ENCODE measurements at places on chromosomes 11 and 22. TPM values are rescaled to one million over a fixed set of nuclear protein-coding genes. Genes with fewer than 3 reads are reported as not detected.
A peak's percentile ranks its signal among the peaks of the same experiment; 100 is the strongest.

The IFITM10 gene
- total RNA-seq: 5.9 TPM

The P4HA3 gene
- total RNA-seq: 6.9 TPM

The SLC1A2 gene
- 87.4 TPM for total RNA-seq

The LTBP3 gene
- 47.5 TPM for total RNA-seq

The MRGPRE gene
- 0.33 TPM for total RNA-seq

The UBQLNL gene
- 0.30 TPM for total RNA-seq

The ACTN3 gene
- total RNA-seq: 0.10 TPM

- peak overlapping the region; percentile 85 for H3K27ac ChIP-seq
- H3K27me3 ChIP-seq: no peaks in the 10 kb centered on the region
- no peaks in the 10 kb centered on the region for H3K36me3 ChIP-seq
- peaks cover 24% of the 10 kb centered on the region for H3K4me1 ChIP-seq
- peak overlapping the region; percentile 49 for H3K4me3 ChIP-seq
These were observed 12.1 kb upstream of the NFAM1 start for GRCh38 chr22:42444077-42444904.

- H3K36me3 ChIP-seq: no peaks in the 10 kb centered on the region
- no peak for DNase-seq
- H3K27ac ChIP-seq: no peak overlapping the region
- no peak overlapping the region for H3K4me3 ChIP-seq
- no peaks in the 10 kb centered on the region for H3K4me1 ChIP-seq
These were observed 609.9 kb downstream of the INSC start for GRCh38 chr11:15724601-15725000.

GRCh38 chr11:8097926-8098325 is 16.9 kb downstream of the TUB start:
- H3K4me3 ChIP-seq: no peak overlapping the region
- H3K27ac ChIP-seq: no peak overlapping the region
- H3K27me3 ChIP-seq: no peaks in the 10 kb centered on the region
- H3K4me1 ChIP-seq: peaks cover 32% of the 10 kb centered on the region
- no peak for DNase-seq

DNA sequence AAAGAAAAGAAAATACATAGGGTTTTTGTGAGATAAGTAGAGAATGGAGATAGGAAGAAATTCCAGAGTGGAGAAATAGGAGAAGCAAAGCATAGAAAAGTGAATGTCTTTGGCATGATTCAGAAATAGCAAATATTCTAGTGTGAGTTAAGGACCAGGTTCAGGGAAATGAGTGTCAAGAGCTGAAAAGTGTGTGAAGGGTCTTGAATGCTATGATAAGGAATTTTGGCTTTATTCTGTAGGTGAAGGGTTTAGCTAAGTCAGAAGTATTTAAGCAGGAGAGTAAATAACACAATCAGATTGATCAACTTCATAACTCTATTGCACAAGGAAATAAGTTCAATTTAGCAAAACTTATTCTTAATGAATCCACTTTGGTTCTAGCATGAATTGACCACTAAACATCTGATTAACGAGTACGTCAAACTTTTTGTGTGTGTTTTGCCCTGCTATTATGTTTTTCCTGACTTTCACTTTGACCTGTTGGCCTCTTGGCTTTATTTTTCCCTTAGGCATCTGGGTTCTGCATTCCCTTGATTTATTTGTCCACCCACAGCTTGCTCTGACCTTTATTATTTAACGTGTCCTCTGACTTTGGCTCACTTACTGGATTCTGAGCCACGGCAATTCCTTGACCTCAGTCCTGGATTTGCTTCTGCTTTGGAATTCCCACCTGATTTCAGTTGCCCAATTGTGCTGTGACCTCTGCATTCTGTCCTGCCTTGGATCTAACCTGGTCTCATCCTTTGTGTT is 11.9 kb upstream of the TMEM218 start:
- no peaks in the 10 kb centered on the region for H3K27me3 ChIP-seq
- no peak for DNase-seq
- H3K27ac ChIP-seq: no peak overlapping the region
- no peaks in the 10 kb centered on the region for H3K4me1 ChIP-seq
- no peaks in the 10 kb centered on the region for H3K36me3 ChIP-seq

DNA sequence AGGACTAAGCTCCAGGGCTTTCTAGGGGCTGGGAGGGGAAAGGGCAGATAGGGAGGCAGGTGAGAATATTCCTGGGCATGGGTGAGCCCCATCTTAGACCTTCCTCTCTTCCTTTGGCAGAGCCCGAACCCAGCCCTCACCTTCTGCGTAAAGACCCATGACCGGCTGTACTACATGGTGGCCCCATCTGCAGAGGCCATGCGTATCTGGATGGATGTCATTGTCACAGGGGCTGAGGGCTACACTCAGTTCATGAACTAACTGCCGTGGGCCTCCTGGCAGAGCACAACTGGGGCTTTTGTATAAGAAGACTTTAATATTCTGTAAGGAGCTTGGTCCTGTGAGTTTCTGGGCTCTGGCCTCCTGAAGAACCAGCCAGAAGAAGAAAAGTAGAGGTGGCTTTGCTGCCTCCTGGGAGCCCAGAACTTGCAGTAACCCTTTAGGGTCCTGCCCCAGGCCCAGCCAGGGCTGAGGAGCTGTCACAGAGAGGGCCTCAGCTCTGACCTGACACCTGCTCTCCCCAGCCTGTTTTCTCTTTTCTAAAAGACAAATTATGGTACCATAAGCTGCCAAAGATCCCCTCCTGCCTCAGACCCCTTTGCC is 22.8 kb downstream of the TREH start:
- no peak for DNase-seq
- no peak overlapping the region for H3K4me3 ChIP-seq
- H3K27me3 ChIP-seq: no peaks in the 10 kb centered on the region
- H3K27ac ChIP-seq: no peak overlapping the region
- peaks cover 64% of the 10 kb centered on the region for H3K4me1 ChIP-seq

GRCh38 chr22:42920101-42920820 is 63.2 kb upstream of the ARFGAP3 start:
- no peak overlapping the region for H3K27ac ChIP-seq
- DNase-seq: no peak
- peaks cover 3% of the 10 kb centered on the region for H3K4me1 ChIP-seq
- H3K36me3 ChIP-seq: no peaks in the 10 kb centered on the region
- H3K4me3 ChIP-seq: no peak overlapping the region
- H3K27me3 ChIP-seq: no peaks in the 10 kb centered on the region

- H3K4me3 ChIP-seq: no peak overlapping the region
- H3K4me1 ChIP-seq: peaks cover 11% of the 10 kb centered on the region
- H3K27ac ChIP-seq: no peak overlapping the region
- DNase-seq: no peak
These were observed 106.0 kb downstream of the CSNK2A3 start for GRCh38 chr11:11247086-11247485.

GRCh38 chr11:100367892-100368291 is 319.2 kb upstream of the ARHGAP42 start:
- no peak overlapping the region for H3K27ac ChIP-seq
- H3K4me1 ChIP-seq: no peaks in the 10 kb centered on the region
- H3K27me3 ChIP-seq: no peaks in the 10 kb centered on the region
- H3K36me3 ChIP-seq: no peaks in the 10 kb centered on the region

GRCh38 chr22:19277785-19278184 is 13.7 kb downstream of the CLTCL1 start:
- H3K27ac ChIP-seq: no peak overlapping the region
- H3K4me1 ChIP-seq: no peaks in the 10 kb centered on the region
- peaks cover 6% of the 10 kb centered on the region for H3K36me3 ChIP-seq
- no peak for DNase-seq

DNA sequence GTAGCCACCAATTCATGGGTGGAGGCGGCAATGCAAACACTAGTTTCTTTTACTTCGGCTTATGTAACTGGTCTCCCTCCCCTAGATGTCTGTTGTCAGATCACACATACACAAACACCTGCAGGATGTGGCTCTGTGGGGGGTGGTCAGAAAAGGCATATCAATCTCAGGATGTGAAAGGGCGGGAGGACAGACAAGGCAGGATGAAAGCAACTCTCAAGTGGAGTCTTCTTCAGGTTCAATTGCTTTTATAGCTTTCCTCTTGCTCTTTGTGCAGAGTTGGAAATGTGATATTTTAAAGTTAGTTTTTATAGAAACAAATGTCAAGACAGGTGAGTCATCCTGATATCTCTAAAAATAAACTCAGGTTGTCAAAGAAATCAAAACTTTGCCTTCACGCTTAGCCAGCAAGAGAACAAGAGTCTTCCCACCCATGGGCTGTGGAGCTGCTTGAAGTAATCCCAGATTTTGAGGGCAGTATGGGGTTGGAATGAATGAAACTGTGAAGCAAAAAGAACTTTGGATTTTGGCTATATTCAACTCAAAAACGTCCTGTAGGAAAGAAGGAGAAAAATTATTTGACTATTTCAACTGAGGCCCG is 423.4 kb downstream of the GUCY1A2 start:
- H3K36me3 ChIP-seq: no peaks in the 10 kb centered on the region
- H3K27me3 ChIP-seq: no peaks in the 10 kb centered on the region
- no peaks in the 10 kb centered on the region for H3K4me1 ChIP-seq
- no peak overlapping the region for H3K27ac ChIP-seq
- H3K4me3 ChIP-seq: no peak overlapping the region

DNA sequence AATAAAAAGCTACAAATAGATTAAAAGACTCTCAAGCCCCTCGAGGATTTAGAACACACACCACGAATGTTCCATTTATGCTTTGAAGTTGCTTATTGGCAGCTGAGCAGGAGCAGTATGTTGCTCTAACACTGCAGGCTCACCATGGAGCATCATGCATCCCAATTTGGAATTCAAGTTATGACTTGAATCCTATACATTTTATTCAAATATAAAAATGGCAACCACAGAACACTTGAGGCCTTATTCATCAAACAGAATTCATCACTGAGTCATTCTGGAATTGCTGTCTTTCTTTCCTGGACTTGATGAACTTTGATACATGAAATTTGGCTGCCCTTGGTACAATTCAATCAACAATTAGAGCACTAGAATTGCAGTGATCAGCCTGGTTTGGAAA is 24.5 kb upstream of the BLID start:
- DNase-seq: no peak
- no peak overlapping the region for H3K27ac ChIP-seq
- H3K27me3 ChIP-seq: no peaks in the 10 kb centered on the region
- H3K4me1 ChIP-seq: no peaks in the 10 kb centered on the region

GRCh38 chr11:88375927-88376470 is 38.5 kb upstream of the CTSC start:
- no peaks in the 10 kb centered on the region for H3K27me3 ChIP-seq
- H3K4me1 ChIP-seq: no peaks in the 10 kb centered on the region
- no peak overlapping the region for H3K4me3 ChIP-seq
- no peaks in the 10 kb centered on the region for H3K36me3 ChIP-seq

DNA sequence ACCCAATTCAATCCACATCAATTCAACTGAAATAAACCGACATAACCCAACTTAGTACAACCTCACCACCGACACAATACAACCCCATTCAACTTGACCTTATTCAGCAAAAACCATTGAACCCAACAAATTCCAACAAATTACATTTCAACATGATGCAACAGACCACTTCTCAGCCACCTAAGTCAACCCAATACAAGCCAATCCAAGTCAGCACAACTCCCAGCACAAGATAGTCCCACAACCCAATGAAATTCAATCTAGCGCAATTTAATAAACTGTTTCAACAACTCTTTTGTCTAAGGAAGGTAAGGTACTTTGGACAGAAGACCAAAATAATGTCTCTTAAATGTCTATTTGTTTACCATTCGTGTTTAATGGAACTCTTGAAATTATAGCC is 226.0 kb downstream of the MIAT start:
- no peaks in the 10 kb centered on the region for H3K4me1 ChIP-seq
- DNase-seq: no peak
- no peak overlapping the region for H3K4me3 ChIP-seq
- H3K36me3 ChIP-seq: no peaks in the 10 kb centered on the region
- H3K27me3 ChIP-seq: no peaks in the 10 kb centered on the region
- H3K27ac ChIP-seq: no peak overlapping the region

DNA sequence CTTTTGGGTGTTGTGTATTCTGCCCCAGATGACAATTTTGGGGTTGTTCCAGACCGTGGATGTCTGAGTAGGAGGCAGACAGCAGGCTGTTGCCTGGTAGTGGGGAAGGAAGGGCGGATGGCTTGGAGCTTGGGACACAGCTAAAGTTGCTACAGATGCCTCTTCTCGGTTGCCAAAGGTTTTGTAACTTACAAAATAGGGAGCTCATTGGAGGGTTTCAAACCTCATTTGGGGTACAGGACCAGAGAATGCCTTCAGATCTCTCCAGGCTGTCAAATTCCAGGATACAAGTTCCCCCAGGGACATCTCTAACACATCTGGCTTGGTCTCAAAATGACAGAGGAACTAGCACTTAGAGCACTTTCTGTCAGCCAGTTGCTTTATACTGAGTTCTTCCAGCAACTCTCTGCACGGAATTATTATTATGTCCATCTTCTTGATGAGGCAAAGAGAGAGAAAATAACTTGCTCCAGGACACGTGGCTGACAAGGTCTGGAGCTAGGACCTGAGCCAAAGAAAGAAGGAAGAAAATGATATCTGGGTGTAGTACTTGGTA is 56.0 kb downstream of the SLC1A2 start:
- no peaks in the 10 kb centered on the region for H3K27me3 ChIP-seq
- H3K4me1 ChIP-seq: peaks cover 18% of the 10 kb centered on the region
- H3K27ac ChIP-seq: peak overlapping the region; percentile 49
- no peaks in the 10 kb centered on the region for H3K36me3 ChIP-seq
- no peak overlapping the region for H3K4me3 ChIP-seq

DNA sequence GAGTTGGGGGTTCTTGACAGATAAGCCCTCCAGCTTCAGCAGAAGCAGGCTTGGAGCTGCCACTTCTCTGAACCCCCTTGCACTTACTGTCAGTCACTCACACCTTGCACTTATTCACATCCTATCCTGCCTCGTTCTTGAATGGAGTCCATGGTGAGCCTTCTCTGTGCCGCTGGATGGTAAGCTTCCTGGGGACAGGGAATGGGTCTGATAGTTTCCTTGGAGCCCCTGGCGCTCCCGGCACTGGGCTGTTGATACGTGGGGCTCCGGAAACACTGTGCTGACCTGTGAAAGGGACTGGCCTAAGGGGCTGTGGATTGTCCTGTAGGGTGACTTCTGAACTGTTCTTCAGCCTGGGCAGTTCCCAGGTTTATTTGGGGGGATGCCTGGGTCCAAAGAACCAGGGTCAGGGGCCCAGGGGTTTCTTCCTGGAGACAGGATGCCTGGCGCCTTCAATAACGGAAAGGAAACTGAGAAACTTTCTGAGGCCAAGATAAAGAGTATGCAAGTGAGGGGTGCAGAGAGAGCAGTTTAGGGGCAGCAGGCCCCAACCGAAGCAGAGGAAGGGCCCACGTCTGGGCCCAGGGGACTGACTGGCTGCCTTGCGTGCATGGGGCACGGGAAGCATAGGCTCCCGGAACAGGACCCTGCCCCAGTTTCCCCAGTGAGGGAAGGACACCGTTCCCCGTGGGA is 709 bp upstream of the ST3GAL4 start:
- H3K4me1 ChIP-seq: peaks cover 56% of the 10 kb centered on the region
- no peak for DNase-seq
- peak overlapping the region; percentile 86 for H3K4me3 ChIP-seq
- peak overlapping the region; percentile 90 for H3K27ac ChIP-seq

- no peaks in the 10 kb centered on the region for H3K27me3 ChIP-seq
- no peak overlapping the region for H3K4me3 ChIP-seq
- no peak for DNase-seq
These were observed 55.1 kb downstream of the OPCML start for GRCh38 chr11:133477251-133477625.

GRCh38 chr11:86919557-86920210 is 35.5 kb downstream of the FZD4 start:
- H3K4me3 ChIP-seq: no peak overlapping the region
- H3K36me3 ChIP-seq: no peaks in the 10 kb centered on the region
- H3K4me1 ChIP-seq: peaks cover 8% of the 10 kb centered on the region
- H3K27me3 ChIP-seq: no peaks in the 10 kb centered on the region
